CD4-positive, alpha-beta T cell (primary cell): ENCODE measurements at places on chromosomes 13 and 19.

DNA sequence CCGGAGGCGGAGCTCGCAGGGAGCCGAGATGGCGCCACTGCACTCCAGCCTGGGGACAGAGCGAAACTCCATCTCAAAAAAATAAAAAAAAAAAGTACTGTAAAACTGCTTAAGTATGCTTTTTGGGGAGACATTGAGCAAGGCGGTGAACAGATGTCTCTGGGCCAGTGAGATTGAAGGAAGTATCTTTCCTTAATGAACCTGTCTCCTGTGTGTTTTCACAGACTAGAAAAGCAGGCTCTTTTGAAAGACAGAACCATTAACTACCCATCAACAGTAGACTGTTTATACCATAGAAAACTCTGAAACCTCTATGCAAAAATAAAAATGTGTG, 1.5 kb upstream of the ECH1 start:
- no peak for DNase-seq

DNA sequence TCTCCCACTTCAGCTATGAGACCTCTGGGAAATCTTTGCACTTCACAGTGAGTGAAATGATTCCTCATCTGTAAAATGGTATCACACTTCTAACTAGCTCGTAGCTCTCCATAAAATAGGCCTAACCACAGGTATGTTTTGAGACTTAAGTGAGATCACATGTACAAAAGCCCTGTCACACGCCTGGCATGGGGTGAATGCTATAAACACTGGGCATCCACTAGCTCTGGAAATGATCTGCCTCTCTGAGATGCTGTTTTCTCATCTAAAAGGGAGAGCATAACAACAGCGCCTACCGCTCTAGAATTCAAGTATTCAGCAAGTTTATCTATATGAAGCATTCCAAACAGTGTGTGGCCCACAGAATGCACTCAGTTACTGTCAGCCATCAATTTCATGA, 2.2 kb downstream of the AKT2 start:
- no peak for DNase-seq

- DNase-seq = no peak
Measured at GRCh38 chr13:39963612-39964011, 308.1 kb downstream of the COG6 start.

DNA sequence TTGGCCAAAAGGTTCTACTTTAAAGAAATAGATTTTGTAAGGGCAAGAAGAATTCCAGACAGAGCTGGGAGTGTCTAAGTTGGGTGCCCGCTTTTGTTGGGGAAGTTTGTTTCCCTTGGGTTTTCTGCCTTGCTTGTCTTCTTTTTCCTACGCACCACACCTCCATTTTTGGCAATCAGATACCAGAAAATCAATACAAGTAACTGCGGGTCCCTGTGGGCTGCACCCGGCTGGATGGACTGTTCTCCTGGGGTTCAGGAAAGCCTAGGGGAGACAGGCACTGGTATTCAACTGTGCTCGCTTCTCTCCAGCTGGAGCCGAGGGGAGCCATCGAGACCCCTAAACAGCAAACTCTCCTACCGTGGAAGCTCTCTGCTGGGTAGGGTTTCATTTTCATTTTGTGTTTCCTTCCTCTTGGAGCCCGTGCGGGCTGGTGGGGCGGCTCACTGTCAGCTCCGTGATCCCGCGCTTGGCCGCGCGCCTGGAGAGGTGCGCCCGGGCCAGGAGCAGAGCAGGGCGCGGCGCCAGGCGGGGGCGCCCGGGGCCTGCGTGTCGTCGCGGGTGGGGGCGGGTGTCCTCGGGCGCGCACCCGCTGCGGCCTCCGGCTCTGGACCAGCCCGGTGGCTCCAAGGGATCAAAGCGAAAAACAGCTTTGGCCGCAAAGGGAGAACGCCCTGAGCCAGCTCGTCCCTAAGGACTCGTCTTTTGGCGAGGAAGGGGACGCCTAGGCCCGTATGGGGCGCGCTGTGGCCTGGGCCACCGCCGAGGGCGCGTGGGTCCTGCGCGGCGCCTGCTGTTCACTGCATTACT, 347.2 kb downstream of the ZNF536 start:
- no peak for DNase-seq

DNA sequence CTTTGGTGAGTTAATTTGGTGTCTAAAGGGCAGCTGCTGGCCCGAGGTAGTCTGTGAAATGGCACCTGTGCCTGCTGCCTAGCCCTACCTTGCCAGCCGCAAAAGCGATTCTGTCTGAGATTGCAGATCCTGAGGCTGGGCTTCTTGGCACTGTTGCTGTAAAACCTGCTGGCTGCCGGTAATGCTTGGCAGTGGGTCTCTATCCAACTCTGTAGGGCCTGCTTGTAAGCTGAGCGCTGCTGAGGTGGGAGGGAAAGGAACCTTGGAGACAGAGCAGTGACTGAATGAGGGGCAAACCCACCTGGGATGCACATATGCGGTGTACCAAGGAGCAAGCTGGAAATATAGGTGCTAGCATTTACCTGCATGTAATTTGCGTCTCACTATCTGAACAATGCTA, 11.7 kb downstream of the LCP1 start:
- DNase-seq = no peak

DNA sequence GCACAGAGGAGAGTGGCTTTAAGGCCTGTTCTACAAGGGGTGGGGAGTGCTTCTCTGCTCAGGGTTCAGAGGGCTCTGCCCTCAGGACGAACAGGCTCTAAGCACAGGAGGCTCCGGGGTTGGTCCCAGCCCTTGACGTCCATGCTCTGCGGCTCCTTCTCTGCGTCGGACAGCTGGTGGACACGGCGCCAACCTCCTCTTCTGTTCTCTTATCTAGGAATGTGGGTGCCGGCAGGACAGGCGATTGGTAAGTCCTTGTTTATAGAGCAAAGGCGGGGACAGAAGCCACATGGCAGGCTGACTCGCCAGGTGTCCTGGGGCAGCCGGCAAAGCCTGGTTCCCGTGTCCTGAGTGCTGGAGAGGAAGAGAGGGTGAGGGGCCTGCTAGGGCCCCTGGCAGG, 8.4 kb upstream of the RPS15 start:
- DNase-seq = no peak

DNA sequence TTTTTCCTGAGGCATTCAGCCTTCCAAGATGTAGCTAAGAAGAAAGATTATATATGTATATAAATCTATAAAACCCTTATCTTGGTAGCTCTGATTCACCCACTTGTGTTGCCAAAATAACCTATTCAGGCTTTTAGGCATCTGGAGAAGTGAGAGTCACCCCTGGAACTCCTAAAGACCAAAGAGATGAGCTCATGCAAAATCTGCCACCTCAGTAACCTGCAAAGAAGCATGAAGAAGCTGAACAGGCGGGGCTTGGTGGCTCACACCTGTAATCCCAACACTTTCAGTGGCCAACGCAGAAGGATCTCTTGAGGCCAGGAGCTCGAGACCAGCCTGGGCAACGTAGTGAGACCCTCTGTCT, 393.7 kb downstream of the FOXO1 start:
- no peak for DNase-seq

GRCh38 chr19:11861301-11861700, 12.8 kb downstream of the ZNF439 start:
- no peak for DNase-seq

DNA sequence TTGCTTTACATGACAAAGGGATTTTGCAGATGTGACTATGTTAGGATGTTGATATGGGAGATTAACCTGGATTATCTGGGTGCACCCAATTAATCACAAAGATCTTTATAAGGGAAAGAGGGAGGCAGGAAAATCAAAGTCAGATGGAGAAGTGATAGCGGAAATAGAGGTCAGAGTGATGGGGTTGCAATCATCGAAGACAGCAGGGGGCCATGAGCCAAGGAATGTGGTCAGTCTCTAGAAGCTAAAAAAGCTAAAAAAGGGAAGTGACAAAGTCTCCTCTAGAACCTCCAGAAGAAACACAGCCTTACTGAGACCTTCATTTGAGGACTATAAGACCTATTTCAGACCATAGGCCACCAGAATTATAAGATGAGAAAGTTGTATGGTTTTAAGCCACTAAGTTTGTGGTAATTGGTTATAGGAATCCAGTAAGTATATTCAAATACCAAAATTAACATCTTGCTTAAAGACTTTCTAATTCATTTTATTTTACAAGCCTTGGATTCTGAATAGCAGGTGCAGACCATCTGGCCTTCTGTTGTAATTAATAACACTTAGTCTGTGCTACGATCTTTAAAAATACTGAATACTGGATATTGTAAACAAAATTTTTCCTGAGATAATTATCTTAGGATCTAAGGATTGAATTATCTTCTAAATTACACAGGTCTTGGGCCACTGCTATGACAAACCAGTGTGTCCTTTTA, 493.4 kb upstream of the PCDH20 start:
- no peak for DNase-seq

GRCh38 chr19:7692417-7693088, 9.4 kb downstream of the FCER2 start:
- no peak for DNase-seq

DNA sequence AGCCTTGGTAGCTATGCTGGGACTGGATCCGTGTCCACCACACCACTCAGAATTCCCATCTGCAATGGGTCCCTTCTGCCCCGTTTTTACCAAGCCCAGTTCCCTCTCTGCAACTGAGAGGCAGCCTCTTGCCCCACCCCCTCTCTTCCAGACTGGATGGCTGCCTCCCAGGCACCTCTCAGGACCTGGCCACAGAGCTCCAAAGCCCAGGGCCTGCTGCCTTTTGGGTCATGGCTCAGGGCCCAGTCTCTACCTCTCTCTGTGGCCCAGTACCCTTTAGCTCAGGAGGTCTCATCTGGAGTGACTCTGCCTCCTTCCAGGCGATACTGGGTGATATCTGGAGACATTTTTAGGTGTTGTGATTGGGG, 10.3 kb upstream of the ZBTB7A start:
- DNase-seq = no peak

DNA sequence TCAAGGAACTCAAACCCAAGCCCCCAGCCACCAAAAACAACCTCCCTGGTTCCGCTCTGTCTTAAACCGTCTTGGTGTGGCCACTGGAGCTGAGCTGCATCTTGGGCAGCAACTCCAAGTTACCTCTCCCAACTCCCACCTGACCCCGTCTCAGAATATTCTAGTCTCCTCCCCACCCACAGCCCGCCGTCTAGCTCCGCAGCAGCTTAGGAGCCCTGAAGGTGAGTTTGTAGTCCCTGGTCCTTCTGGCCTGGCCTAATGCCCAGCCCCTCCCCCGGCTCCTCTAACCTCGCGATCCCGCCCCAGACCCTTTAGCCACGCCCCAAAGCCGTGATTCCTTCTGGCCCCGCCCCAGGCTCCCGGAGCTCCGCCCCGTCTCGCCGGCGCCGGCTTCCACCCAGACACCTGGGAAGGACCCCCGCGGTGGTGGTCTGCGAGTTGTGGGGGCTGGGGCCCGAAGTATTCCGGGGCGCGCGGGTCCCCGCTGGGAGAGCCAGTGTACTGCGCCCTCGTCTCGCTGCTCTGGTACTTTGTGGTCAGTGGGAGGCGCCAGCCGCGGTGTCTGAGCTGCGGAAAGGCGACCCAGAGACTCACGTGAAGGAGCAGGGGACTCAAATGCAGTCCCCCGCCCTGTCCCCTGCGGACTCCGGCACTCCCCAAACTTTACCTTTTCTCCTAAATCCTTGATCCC, 2.5 kb upstream of the LHB start:
- DNase-seq = peak; percentile 51
